Stimulated activated CD8-positive, alpha-beta memory T cell treated with anti-CD3 and anti-CD28 coated beads, Interleukin-12 subunit alpha, Interleukin-12 subunit beta, amount 100 ng/mL, for 4 hours (primary cell): ENCODE measurements at places on chromosomes 12 and 14.

DNA sequence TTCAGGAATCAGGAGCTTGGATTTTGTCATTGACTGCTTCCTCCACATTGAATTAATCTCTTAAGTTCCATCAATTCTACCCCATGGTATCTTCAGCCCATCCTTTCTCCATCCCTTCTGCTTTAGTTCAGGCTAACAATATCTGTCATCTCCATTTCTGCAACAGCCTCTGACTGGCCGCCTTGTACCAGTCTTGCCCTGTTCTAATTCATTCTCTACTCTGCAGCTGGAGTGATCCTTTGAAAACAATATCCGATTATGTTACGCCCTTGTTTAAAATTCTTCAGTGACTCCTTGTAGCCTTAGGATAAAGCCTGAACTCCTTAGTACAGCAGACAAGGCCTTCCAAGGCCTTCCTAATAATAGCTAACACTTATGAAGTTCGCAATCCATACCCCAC is 170.2 kb downstream of the ETV6 start:
- no peak for DNase-seq

DNA sequence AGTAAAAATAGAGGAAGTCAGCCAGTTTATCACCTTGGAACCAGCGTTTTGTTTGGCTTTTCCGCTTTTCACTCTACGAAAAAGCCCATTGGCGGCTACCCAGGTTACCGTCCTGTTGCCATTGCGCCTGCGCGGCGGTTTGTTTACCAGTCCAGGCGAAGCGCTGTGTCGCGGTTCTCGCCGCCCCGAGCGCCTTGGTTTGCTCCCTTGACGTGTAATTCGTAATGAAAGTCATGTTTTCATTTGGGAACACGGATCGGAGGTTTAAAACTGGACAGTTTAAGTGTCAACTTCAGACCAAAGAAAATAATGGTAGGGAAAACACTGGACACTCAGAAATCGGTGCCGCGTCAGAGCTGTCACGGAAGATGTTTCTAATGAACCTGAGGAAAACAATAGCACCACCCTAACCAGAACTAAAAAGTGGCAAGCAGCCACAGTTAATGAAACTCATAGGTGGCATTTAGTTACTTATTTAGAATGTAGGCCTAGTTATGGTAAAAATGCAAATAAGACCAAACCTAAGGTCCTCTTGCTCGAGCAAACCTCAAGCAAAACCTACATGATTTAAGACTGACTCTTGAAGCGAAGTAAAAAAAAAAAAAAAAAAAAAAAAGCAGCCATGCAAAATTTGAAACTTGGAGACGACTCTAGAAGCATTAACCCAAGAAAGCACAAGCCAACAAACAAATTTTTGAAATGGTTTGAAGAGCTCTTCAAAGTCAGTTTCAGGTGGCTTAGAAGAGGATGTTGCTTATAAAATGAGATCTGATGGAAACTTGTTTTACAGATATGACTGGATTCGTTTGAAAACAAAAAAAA is 790 bp upstream of the GPR19 start:
- DNase-seq, result peak; percentile 80

- no peak for DNase-seq
Measured at GRCh38 chr14:99359906-99360305, 87.9 kb upstream of the BCL11B start.

DNA sequence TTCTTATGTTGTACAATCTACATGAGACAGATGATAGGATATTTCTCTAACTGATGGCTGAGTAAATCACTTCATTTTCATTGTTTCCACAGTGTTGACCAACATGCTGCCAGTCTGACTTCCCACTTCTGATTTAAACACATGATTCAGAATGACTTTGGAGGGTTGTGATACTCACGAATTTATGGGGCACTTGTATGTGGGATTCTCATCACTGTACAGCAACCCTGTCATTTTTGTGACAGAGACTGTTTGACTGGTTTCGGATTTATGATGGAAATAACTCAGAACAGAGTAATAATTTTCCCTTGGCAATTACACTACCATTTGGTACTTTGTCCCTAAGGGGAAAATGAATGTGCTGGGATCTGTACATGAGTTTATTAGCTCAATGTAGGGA is 333.8 kb downstream of the TRHDE start:
- no peak for DNase-seq

- DNase-seq, result no peak
Measured at GRCh38 chr12:50220363-50220995, 53.3 kb upstream of the CERS5 start.

GRCh38 chr14:104895786-104896661 is 28.7 kb upstream of the PLD4 start:
- no peak for DNase-seq

DNA sequence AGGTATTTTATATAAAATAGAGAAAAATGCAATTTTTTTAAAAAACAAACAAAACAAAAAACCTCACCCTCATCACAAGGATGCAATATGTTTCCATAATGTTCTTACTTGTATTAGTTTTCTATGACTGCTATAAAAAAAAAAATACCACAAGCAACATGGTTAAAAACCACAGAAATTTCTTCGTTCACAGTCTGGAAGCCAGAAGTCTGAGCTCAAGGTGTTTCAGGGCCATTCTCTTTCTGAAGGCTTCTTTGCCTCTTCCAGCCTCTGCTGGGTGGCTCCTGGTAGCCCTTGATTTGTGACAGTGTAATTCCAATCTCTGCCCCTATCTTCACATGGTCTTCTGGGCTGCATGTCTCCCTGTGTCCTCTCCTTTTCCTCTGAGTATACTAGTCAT is 21.5 kb upstream of the SSTR1 start:
- no peak for DNase-seq

- no peak for DNase-seq
Measured at GRCh38 chr14:35331605-35332516, 39.7 kb downstream of the PSMA6 start.

DNA sequence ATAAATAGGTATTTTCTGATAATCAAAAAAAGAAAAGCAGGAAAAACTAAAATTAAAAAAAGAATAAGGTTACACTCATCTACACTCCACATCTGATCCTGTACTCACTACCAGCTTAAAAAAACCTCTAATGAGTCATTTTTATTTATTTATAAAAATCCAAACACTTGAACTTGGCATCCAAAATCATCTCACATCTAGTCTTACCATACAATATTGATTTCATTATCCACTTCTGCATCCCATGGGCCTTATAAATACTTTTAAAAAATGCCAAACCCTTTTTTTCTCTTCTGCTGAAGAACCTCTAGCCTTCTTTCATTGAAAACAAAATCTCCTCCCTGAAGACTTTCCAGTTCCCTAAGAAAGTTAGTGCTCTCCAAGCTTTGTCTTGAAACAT is 109.7 kb downstream of the TMTC3 start:
- no peak for DNase-seq

DNA sequence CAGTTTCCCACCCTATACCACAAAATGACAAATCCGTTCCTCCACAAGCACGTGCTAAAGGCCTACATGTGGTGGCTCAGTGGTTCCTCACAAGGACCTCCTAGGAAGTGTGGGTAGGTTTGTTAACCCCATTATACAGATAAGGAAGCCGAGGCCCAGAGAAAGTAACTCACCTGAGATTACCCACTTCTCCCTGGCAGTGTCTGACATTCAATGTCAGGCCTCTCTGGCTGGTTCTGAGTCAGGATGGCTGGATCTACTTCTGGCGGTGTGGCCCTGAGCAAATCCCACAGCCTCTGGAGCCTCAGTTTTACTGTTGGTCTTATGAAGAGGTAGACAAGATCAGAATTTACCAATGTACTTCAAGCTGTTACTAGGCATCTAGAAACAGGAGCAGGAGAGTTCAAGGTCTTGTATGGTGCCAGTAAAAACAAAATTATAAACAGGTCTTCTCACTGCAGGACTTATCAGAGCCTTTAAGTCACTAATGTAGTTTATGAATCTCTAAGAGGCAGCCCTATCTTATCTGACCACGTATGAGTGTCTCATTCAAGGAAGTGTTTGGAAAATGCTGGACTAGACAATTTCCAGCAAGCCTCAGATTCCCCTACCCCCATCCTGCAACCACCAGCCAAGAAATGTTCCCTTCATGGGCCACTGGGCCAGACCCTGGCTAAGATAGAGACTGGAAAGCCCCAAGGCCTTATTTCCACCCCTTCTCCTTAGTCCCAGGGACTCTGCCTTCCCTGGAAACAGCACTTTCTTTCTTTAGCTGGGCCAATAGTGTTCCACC is 4.2 kb downstream of the HSPB8 start:
- DNase-seq, result no peak

DNA sequence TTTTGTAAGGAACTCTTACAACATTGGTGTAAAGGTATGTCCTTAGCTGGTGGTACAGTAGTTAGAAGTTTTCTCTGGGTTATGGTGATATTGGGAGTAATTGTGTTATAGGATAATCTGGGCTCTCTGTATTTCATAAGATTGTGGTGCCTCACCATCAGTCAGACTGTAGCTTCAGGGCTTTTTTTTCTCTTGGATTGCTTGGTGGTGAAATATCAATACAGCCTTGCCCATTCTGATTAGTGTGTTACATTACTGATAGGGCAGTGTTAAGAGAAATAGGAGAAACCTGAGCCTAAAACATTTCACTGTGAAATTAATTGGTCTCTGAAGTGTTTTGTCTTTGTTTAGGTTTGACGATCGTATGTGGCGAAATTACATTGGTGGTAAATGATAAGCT is 71.0 kb downstream of the RCOR1 start:
- no peak for DNase-seq

GRCh38 chr12:54608156-54608555 is 19.7 kb upstream of the PPP1R1A start:
- DNase-seq, result no peak

- peak; percentile 16 for DNase-seq
Measured at GRCh38 chr14:65850429-65851135, 438.1 kb downstream of the FUT8 start.

GRCh38 chr12:2638273-2639019 is 156.3 kb upstream of the FKBP4 start:
- no peak for DNase-seq

DNA sequence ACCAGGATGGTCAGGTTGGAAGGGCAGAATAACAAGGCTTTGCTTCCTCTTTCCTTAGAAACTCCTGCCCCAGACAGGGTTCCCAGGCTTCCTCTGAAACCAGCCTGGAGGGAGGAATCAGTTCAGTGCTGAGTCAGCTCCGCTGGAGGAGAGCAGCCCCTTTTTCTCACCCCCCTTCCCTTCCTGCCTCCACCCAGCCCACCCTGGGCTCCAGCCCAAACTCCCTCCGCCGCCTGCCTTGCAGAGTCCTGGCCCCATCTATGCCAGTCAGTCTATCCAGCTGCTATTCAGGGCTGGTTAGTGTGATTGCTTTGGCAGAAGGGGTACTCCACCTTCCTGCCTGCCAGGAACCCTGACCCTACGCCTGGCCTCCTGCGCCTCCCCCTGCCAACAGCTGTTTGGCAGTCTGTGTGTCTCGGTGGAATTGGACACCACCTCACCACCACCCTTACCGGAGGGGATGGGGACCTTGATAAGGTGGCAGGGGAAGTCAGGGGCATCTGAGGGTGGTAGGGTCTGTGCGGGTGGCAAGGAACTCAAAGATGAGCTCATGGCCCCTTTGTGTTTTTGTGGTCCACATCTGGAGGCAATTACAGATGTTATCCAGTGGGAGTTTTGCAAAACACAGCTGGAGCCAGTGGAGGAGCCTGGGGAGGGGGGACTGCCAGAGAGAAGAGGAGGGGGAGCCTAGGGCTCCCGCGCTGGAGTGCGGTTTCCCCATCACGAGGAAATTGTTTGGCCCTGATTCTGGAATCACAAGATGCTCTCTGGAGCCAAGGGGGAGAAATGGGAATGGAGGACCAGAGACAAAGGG is 12.2 kb downstream of the MMP14 start:
- no peak for DNase-seq

- DNase-seq, result no peak
Measured at GRCh38 chr12:111451232-111451631, 45.5 kb downstream of the SH2B3 start.

DNA sequence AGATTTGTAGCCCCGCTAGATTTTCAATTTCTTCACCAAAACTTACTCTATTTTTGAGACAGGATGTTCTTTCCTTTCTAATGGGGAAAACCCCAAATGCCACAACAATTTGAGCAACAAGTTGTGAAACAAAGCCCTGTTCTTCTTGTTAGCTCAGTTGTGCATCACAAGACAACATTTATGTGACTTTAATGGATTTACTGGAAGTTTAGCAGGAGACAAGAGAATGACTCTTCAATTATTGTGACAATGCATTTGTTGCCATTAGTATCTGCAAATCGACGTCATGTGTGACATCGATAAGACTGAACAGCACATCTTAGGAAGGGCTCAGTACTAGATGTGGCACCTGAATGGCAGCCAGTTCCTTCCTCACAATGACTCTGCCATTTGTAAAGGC is 1028.9 kb upstream of the TMEM132C start:
- no peak for DNase-seq

- DNase-seq, result no peak
Measured at GRCh38 chr12:124523071-124523470, 44.3 kb downstream of the NCOR2 start.

DNA sequence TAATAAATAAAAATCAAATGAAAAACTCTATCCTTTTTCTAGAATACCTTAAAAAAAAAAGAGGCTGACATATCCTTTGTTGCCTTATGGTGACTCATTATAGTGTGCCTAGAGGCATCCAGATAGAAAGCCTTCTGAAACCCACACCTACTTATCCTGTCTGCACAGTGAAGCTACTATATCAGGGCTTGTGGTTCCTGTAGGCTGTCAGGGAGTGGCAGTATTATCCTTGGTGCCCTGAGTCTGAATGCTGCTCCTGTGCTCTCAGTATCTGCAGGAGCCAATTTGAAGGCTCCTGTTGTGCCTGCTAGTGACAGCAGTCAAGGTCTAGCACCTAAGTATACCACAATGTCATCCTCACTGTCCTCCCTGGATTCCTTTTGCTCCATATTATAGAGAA is 168.4 kb upstream of the AVPR1A start:
- DNase-seq, result no peak

GRCh38 chr14:21201732-21202462 is 46.0 kb upstream of the OR5AU1 start:
- no peak for DNase-seq

DNA sequence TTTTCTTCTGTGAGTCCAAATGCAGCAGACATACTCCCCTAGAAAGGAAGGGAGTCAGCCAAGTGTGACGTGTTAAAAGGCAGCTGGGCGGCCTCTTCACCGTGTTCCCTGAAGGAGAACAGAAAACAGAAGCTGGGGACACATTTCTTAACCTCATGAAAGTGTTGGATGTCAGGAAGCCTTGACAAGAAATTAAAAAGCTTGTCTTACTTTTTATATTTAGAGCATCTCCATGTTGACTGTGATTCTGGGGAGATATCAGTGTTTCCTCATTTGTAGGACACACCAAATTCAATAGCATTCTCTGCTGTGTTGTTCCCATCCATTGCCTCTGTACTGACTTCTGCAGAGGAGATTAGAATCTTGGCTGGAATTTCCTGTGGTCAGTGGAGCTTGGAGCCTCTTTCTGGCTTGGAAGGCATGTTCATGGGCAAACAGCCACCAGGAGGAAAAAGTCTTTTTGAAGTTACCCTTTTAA is 93.7 kb downstream of the RMST start:
- DNase-seq, result no peak

- no peak for DNase-seq
Measured at GRCh38 chr12:48779869-48780268, 9.0 kb downstream of the ADCY6 start.

DNA sequence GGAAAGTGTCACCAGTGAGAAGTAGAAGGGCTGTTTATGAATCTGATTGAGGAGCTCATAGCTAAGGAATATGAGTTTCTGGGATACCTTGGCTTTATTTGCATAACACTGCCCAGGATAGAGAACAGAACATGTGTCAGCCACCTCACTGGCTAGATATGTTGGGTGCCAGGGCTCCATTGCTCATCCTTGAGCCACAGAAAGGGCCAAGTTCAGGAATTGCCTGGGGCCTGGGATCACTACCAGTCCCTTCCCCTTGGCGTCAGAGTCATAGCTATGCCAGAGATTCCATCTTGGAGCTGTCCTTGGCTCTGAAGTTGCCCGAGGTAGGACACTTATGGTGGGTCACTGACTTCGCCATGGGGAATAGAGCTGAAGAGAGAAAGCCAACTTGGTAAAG is 49.0 kb downstream of the IFT43 start:
- no peak for DNase-seq
